G401 (cell line): ENCODE measurements at places on chromosomes 6 and 20.

DNA sequence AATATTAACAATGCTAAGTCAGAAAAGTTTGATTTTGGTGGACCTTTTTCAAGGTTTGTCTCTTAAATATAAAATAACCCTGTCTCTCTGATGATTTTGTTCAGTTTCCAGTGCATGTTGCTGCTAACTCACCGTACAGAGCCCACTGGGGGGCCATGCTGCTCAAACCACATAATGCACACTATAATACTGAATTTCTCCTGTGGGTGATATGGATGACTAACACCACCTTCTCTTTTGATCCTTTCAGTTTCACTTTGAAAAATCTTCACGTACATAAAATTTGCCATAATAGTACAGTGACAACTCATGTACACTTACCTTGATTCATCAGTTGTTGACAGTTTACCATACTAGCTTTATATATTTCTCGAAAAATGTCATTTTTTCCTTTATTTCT lies 506.6 kb upstream of the MAN1A1 start:
- no peak for DNase-seq

DNA sequence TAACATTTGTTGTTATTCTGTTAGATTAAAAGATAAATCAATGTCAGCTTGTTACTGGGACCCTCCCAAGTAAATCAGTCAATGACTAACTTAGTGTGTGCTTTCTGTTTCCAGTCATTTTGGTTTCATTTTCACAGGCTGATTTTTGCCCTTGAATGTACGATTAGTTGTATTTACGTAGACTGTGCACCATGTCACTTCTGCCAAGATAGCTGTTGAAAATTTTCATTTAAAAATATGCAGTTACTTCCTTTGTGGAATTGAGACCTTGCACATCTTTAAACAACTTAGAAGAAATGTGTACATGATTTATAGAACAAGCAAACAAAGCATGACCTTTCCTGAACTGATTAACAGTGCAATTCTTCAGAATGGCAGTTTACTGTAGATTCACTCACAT lies 944.8 kb upstream of the CITED2 start:
- no peak for DNase-seq

- DNase-seq = no peak
These were observed 23.5 kb downstream of the MCM8 start for GRCh38 chr20:5973971-5974370.

GRCh38 chr20:22506827-22507226 lies 77.5 kb downstream of the FOXA2 start:
- no peak for DNase-seq

- DNase-seq = peak; percentile 61
These were observed 4.5 kb upstream of the TAF8 start for GRCh38 chr6:42045538-42046460.

GRCh38 chr6:324116-324728 lies 31.9 kb downstream of the DUSP22 start:
- DNase-seq = no peak
